ENCODE measurements at places on chromosomes 16 and 17.
A peak's percentile ranks its signal among the peaks of the same experiment; 100 is the strongest.

- peak; percentile 37 for DNase-seq
Measured at GRCh38 chr17:1650731-1651558, 1.3 kb upstream of the RILP start.

DNA sequence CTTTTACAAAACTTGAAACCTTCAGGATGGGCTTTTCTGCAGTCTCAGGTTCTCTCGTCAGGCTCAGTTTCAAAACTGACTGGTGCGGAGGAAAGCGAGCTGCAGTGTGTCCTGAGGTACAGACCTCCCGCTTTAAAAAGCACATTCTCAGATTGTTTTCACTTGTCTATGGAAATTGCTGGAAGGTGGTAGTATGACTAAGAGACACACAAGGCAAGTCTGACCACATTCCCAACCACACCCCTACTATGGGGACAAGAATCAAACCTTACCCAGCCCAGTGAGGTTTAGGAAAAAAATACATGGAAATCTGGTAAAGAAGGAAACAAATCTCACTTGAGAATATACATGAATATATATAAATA is 18.2 kb downstream of the SRP68 start:
- no peak for DNase-seq

DNA sequence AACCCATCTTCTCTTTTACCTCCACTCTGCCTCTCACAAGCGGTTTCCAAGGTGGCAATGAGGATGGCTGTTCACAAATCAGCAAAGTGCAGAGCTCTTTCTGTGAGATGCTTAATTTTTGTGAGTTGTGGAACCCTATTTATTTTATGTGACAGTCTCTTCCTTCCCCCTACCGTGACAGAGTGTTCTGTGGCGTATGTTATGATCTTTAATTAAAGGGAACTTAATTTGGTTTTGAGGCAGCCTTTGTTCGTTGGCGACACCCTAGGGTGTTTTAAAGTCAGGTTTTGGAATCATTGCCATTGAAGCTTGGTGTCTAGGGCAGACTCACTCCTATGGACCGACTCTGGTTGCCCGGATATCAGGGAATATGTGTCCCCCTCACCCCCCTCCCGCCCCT is 83.3 kb upstream of the IRX3 start:
- no peak for DNase-seq

DNA sequence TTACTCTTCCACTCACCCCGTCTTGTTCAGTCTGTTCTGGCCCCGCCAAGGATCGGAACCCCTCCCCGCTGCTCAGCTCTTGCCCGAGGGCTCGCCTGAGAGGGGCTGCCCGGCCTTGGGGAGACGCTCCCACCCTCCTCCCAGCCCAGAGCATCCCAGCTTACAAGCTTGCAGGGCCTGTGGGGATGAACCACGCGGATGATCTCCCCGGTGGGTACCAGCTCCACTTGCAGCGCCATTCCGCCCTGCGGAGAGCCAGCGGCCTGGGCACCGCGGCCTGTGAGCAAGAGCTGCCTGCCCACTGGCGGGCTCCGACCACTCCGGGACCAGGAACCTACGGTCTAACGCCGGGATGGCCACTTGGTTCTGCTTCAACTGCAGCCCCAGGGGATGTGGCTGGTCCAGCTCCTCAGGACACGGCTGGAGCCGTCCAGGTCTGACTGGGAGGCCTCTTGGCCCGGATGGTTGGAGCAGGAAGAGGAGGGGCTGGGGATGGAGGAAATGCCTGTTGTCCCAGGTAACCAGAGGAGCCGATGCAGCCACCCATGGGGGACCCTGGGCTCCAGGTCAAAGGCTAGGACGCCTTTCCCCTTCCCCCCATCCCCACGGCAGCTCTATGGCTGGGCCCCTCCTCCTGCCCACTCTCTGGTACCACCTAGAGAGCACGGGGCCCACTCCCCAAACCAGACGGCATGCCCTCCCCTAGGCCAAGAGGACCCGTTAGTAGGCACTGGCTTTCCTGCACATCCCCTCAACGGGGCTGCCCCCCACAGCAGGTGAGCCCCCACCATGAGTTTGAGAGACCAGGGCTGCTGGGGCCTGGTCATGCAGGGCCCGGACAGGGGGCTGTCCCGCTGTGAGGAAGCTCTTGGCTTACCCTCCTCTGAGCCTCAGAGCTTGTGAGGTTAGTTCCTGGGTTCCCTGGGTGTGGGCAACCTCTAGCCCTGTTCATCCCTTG is at the start of gene MYO1C:
TSS of gene MYO1C (minus strand) at position 438 of the 958 bp plus-strand sequence. CDS start at position 239, 199 bp downstream.
- peak; percentile 79 for DNase-seq

DNA sequence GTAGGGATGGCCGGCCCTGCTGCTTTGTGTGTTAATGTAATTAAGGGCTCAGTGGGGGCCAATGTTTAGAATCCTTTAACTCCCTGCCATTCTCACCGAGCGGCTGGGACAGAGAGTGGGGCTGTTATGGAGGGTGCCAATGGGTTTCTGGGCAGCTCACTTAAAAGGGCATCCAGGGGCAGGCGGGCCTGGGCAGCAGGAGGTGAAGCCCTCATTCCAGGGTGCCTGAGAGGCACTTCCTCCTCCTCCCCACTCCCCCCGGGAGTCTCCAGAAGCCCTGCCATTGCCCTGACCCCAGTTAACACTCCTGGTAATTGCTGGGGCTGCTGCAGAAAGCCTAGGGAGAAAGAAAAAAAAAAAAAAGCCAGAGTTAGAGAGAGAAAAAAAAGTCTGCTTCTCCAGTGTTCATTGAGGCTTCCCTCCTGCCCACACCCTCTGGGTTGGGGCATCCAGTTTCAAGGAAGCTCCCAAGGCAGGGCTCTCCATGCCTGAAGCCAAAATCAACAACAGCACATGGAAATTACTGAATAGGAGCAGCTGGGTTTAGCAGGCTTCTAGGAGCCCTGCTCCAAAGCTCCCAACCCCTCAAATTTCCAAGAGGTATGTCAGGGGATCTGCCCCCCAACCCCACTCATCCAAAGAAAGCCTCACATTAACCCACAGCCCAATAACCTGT is 28.0 kb downstream of the CUEDC1 start:
- no peak for DNase-seq

GRCh38 chr17:19254651-19255050 is 17.5 kb downstream of the EPN2 start:
- DNase-seq: no peak

GRCh38 chr16:58421529-58421928 is 29.3 kb downstream of the GINS3 start:
- DNase-seq: no peak

DNA sequence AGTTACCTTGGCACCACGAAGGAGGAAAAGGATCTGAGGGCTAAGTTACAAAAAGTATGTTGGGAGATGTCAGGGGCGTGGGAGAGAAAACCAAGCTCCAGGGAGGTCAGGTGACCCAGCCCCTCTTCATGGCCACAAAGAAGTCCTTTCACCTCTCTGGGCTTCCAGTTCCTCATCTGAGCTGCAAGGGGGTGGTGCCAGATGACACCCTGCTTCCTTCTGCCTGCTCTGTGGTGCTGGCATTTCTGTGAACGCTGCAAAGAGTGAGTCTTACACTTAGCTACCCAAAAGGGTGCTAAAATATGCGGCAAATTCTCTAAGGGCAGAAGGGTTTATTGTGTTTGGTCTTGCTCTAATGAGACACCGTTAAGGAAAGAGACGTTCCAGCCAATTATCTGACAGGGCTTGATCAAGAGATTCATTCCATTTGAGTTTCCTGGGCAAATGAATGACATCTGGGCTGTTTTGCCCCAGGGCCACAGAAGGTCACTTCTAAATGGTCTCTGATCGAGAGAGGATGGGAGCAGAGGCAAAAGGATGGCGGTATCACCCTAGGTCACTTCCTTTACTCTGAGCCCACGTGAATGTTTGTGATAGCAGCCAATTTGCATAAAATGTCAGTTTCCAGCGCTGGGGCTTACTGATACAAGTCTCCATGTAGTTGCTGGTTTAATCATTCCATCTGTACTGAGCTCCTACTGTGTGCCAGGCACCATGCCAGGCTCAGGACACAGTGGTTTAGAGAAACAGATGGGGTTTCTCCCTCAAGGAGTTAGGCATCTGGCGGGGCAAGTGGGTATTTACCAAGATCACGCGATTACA is 210.2 kb downstream of the KATNIP start:
- no peak for DNase-seq

DNA sequence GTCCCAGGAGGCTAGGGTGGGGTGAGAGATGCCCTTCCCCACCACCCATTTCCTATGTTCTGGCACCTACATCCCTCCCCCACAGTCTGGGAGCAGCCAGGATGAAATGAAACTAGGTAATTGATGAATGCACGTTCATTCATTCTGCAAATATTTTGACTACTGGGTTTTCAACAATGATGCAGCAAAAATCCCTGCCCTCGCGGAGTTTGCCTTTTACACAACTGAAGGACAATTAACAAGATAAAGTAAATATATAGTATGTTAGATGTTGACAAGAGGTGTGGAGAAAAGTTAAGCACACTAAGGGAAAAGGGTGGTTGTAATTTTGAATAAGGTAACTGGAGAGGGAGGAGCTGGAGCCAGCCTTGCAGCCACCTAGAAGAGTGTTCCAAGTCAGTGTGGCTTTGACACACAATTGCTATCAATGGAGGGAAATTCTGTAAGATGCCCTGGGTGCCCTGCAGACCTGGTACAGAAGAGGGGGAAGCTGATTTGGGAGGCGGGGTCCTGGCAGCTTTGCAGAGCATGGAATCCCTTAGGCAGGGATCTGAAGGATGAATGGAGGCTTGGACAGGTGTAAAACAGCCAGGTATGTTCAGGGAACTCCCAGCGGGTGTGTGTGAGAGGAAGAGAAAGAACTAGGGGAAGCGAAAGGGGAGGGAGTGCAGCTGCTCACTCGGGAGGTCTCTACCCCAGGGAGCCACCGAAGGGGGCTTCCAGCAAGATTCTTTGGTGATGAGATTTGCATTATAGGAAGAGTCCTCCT is 2.5 kb downstream of the TMEM92 start:
- peak; percentile 43 for DNase-seq
